ENCODE measurements at places on chromosomes 11 and 22. TPM values are rescaled to one million over a fixed set of nuclear protein-coding genes. Genes with fewer than 3 reads are reported as not detected.

DNA sequence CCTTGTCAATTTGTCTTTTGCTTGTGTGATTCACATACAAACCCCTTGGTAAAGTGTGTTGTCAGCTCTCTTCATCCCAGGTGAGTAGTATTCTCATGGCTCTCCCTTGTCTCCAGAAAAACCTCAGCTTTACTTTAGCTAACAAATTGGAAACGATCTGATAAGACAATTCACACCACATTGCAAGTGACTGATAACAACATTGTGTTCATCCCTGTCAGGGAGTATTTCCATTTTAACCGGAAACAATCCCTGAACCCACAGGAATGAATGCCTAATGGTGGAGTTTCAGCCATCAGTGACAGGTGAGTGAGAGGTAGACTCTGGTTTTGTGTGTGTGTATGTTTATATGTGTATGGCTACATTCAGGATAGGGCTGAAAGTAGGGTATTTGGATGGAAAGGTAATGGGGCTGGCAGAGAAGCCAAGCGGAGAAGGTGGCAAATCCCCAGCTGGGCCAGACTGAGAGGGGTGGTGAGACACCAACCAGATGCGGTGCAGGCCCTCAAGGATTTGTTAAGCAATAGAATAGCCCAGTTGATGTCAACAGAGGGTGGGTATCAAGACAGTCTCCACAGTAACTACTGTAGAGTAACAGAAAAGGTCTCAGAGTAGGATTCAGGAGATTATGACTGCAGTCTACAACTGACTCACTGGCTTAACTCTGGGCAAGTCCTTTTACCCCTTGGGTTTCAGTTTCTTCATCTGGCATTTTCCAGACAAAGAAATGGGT, 7.6 kb downstream of the LRRC51 start:
- no peak for DNase-seq

- no peak for DNase-seq
Measured at GRCh38 chr22:17137861-17138425, 16.8 kb upstream of the TMEM121B start.

Gene SLC43A3
- total RNA-seq: 181 TPM

Gene TBCEL
- total RNA-seq: 12.5 TPM

DNA sequence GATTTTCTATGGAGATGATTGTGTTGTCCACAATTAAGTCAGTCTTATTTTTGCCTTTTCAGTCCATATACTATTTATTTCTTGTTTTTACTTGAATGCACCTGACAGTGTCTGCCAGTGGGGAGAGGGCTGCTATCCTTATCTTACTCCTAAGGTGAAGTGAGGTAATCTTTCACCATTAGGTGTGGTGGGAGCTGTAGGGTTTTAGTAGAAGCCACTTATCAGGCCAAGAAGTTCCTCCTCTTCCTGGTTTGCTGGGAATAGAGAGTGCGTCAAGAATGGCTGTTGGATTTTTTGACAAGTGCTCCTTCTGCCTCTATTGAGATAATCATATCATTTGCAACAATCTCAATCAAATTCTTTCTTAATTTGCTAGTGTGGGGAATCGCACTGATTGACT, 108.4 kb downstream of the KCNQ1 start:
- DNase-seq: no peak

Gene RAB36
- not detected for total RNA-seq

DNA sequence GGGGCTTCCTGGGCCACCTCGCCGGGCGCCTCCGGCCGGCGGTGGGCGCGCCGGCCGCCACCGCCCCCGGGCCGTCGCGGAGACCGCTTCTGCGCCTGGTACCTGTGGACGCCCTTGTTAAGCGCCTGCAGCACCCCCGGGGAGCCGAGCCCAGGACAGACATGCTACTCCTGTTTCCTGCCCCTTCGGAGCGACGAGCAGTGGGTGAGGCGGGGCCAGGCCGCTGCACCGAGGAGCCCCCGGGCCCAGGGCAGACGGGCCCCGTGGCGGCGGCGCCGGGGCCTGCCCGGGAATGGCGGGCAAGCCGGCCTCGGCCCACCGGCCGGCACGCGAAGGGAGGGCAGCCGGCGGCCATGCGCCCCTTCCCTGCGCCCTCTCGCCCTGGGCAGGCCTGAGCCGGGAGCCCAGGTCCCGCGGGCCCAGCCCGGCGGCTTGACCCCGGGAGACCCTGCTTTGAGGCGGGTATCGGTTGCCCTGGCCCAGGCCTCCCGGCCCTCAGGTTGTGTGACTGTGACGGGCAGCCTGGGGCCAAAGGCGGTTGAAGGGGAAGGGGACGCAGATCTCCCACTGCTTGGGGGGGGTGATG, 789 bp upstream of the KDM2A start:
- DNase-seq: peak; percentile 41

Measured in activated T-helper 1 cell treated with anti-CD3 and anti-CD28 coated beads, Interleukin-12 subunit alpha, Interleukin-12 subunit beta, Interleukin-2, Interleukin-4 antibody, amounts not matched to agents 30 ng/mL and 10 ng/mL and 1 ng/mL, durations not matched to agents 14 hours and 24 hours and 36 hours (primary cell).